Mesangial cell (primary cell): ENCODE measurements at places on chromosomes 3 and 15. TPM values are rescaled to one million over a fixed set of nuclear protein-coding genes. Genes with fewer than 3 reads are reported as not detected.

Gene CD200R1
- not detected in 2 replicates for total RNA-seq

Gene CPB1
- total RNA-seq, result not detected in 2 replicates

Gene C3orf80
- total RNA-seq, result 0.33 TPM in 1 of 2 replicates, not detected in the other

Gene ALDH1L1
- total RNA-seq, result 0.25 and 0.49 TPM in 2 replicates

Gene ROPN1
- not detected in 2 replicates for total RNA-seq

Gene CADM2
- not detected in 2 replicates for total RNA-seq

Gene GALNT15
- 0.33 and 4.3 TPM in 2 replicates for total RNA-seq

Gene PLA2G4E
- not detected in 2 replicates for total RNA-seq

Gene RARRES1
- total RNA-seq, result 2.3 and 28.3 TPM in 2 replicates

Gene C3orf49
- total RNA-seq, result not detected in 2 replicates

Gene KNG1
- not detected in 2 replicates for total RNA-seq

Gene ESYT3
- 1.5 and 1.6 TPM in 2 replicates for total RNA-seq

Gene TMEM158
- total RNA-seq, result 5.2 and 20.9 TPM in 2 replicates

Gene METTL6
- 12.7 and 13.0 TPM in 2 replicates for total RNA-seq

Gene ALDH1A3
- 18.5 and 19.7 TPM in 2 replicates for total RNA-seq

Gene CHRD
- total RNA-seq, result under 0.01 and 0.13 TPM in 2 replicates

Gene GOLGA8Q
- not detected in 2 replicates for total RNA-seq

Gene FAN1
- total RNA-seq, result 6.0 and 11.2 TPM in 2 replicates

Gene CCDC39
- total RNA-seq, result under 0.01 TPM in 1 of 2 replicates, not detected in the other

Gene ENTPD3
- total RNA-seq, result under 0.01 and 0.25 TPM in 2 replicates

Gene CYP1A1
- total RNA-seq, result not detected in 2 replicates

Gene HIGD2B
- total RNA-seq, result 0.13 TPM in 1 of 2 replicates, not detected in the other

Gene RTP1
- not detected in 2 replicates for total RNA-seq

Gene MME
- total RNA-seq, result 4.4 and 9.0 TPM in 2 replicates

Gene GMNC
- 1.5 and 2.0 TPM in 2 replicates for total RNA-seq

Gene ECE2
- not detected in 2 replicates for total RNA-seq

Gene ST8SIA2
- 0.13 and 0.49 TPM in 2 replicates for total RNA-seq

Gene FGF12
- 0.38 and 0.98 TPM in 2 replicates for total RNA-seq

Gene ST3GAL6
- 3.6 and 4.1 TPM in 2 replicates for total RNA-seq

Gene CILP
- 0.13 TPM in 1 of 2 replicates, not detected in the other for total RNA-seq

Gene MEGF11
- total RNA-seq, result 0.16 and 0.38 TPM in 2 replicates

Gene CDC25A
- total RNA-seq, result 7.9 and 24.8 TPM in 2 replicates

Gene REC114
- total RNA-seq, result not detected in 2 replicates

Gene KLHL6
- total RNA-seq, result not detected in 2 replicates
